ENCODE measurements at places on chromosomes 12 and 14. TPM values are rescaled to one million over a fixed set of nuclear protein-coding genes. Genes with fewer than 3 reads are reported as not detected.

RGS6 gene
- 0.34 TPM for total RNA-seq

- no peaks in the 10 kb centered on the region for H3K4me1 ChIP-seq
- H3K4me3 ChIP-seq, result no peak overlapping the region
- no peak for DNase-seq
- H3K27me3 ChIP-seq, result no peaks in the 10 kb centered on the region
These were observed 97.1 kb upstream of the DAAM1 start for GRCh38 chr14:59091404-59091803.

MYG1 gene
- total RNA-seq, result 40.9 TPM

DNA sequence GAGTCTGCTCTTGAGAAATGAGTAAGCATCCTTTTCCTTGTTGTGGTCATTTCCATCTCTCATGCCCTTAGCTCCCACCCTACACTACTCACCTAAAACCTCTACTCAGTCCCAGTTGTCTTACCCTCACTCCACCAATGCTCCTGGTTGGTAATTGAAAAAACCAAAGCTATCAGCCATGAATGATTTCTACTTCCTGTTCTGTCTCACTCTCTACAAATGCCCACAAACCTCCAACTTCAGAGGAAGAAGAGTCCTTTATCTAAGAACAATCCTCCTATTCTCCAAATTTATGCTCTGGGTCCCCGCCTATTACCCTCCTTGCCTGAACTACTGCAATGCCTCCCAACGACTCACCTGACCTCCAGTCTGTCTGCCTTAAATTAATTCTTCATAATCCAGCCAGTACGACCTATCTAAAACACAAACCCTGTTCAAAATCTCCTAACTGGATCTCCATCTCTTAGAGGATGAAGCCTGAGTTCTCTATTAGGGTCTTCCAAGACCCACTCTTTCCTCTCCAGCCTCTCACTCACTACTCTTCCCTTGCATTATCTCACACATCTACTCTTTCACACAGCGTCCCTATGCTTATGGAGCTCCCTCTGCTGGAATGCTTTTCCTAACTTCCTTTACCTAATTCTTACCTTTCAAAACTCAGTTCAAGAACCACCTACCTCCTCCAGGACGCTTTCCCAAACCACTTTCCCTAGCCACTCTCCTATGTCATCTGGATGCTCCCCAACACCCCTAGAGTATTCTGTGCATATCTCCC, 2.2 kb downstream of the DHRS1 start:
- no peaks in the 10 kb centered on the region for H3K27me3 ChIP-seq
- no peak for DNase-seq
- H3K4me1 ChIP-seq, result peaks cover 25% of the 10 kb centered on the region
- H3K36me3 ChIP-seq, result peaks cover 16% of the 10 kb centered on the region
- no peak overlapping the region for H3K4me3 ChIP-seq

- H3K4me1 ChIP-seq, result peaks cover 30% of the 10 kb centered on the region
- H3K27ac ChIP-seq, result peak within 1 kb of the TSS; percentile 97
- peaks cover 10% of the 10 kb centered on the region for H3K36me3 ChIP-seq
- DNase-seq, result peak; percentile 78
- H3K27me3 ChIP-seq, result no peaks in the 10 kb centered on the region
- H3K4me3 ChIP-seq, result peak within 1 kb of the TSS; percentile 87
These were observed at the start of gene DACT1 for GRCh38 chr14:58637391-58638230. TSS of gene DACT1 (plus strand) at chr14:58637962. CDS start at chr14:58638203, 241 bp downstream.

GRCh38 chr12:49017891-49018260, 700 bp downstream of the PRKAG1 start:
- peak overlapping the region; percentile 98 for H3K4me3 ChIP-seq
- DNase-seq, result peak; percentile 48
- no peaks in the 10 kb centered on the region for H3K27me3 ChIP-seq
- peak overlapping the region; percentile 96 for H3K27ac ChIP-seq
- H3K4me1 ChIP-seq, result peaks cover 13% of the 10 kb centered on the region
- peaks cover 12% of the 10 kb centered on the region for H3K36me3 ChIP-seq

GRCh38 chr14:41607966-41608663, 1.4 kb downstream of the LRFN5 start:
- H3K4me1 ChIP-seq, result peaks cover 38% of the 10 kb centered on the region
- H3K36me3 ChIP-seq, result no peaks in the 10 kb centered on the region
- peak overlapping the region; percentile 94 for H3K4me3 ChIP-seq

GRCh38 chr14:22977684-22978486, 4.5 kb downstream of the AJUBA start:
- peaks cover 25% of the 10 kb centered on the region for H3K36me3 ChIP-seq
- peaks cover 43% of the 10 kb centered on the region for H3K4me1 ChIP-seq
- peak overlapping the region; percentile 71 for H3K27ac ChIP-seq
- peak; percentile 62 for DNase-seq

DNA sequence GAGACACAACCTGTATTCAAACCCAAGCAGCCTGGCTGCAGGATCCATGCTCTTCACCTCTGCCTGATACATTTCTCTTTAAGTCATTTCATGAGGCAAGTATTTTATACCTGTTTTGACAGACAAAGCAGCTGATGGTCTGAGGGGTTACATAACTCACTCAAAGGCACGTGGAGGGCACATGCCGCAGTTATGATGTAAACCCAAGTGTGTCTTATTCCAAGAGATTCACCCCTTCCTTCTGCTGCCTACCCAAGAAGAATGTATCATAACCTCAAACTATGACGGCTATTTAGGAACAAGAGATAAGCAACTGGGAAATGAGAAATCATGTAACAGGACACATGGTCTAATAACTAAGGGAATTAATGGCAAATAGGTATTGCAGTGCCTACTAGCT, 329.8 kb upstream of the TMPO start:
- H3K4me1 ChIP-seq, result no peaks in the 10 kb centered on the region
- H3K36me3 ChIP-seq, result no peaks in the 10 kb centered on the region
- H3K27ac ChIP-seq, result no peak overlapping the region
- H3K27me3 ChIP-seq, result no peaks in the 10 kb centered on the region
- no peak overlapping the region for H3K4me3 ChIP-seq
- peak; percentile 83 for DNase-seq

GRCh38 chr12:74820324-74820723, 282.7 kb downstream of the ATXN7L3B start:
- H3K27me3 ChIP-seq, result no peaks in the 10 kb centered on the region
- H3K4me3 ChIP-seq, result no peak overlapping the region
- H3K4me1 ChIP-seq, result no peaks in the 10 kb centered on the region
- no peaks in the 10 kb centered on the region for H3K36me3 ChIP-seq
- DNase-seq, result no peak

ALDH2 gene
- total RNA-seq, result 79.2 TPM

GRCh38 chr14:31196839-31197492, 10.6 kb downstream of the HECTD1 start:
- H3K4me3 ChIP-seq, result no peak overlapping the region
- DNase-seq, result no peak
- no peaks in the 10 kb centered on the region for H3K36me3 ChIP-seq
- no peak overlapping the region for H3K27ac ChIP-seq
- H3K4me1 ChIP-seq, result peaks cover 22% of the 10 kb centered on the region

BCAT1 gene
- 476 TPM for total RNA-seq

IL23A gene
- total RNA-seq, result 0.32 TPM

DNA sequence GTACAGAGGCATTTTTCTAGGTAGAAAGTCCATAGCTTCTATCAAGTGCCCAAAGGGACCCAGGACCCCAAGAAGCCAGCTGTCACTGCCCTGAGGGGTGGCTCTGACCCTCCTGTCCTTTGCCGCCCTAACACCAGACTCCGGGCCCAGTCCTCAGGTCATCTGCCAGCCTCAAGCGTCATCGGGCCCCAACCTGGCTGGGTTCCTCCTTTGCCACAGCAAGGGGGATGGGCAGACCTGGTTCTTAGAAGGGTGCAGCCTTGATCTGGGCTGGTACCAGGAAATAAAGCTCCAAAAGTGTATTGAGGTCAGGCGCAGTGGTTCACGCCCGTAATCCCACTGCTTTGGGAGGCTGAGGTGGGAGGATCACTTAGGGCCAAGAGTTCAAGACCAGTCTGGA, 27.1 kb upstream of the FAM222A start:
- no peaks in the 10 kb centered on the region for H3K36me3 ChIP-seq
- DNase-seq, result no peak
- no peaks in the 10 kb centered on the region for H3K4me1 ChIP-seq
- H3K27me3 ChIP-seq, result peaks cover 4% of the 10 kb centered on the region
- H3K4me3 ChIP-seq, result no peak overlapping the region

- H3K36me3 ChIP-seq, result peaks cover 25% of the 10 kb centered on the region
- DNase-seq, result peak; percentile 92
- peak within 1 kb of the TSS; percentile 76 for H3K27ac ChIP-seq
- peaks cover 16% of the 10 kb centered on the region for H3K4me1 ChIP-seq
These were observed at the start of gene MARS1 for GRCh38 chr12:57487597-57488401. TSS of gene MARS1 (plus strand) at chr12:57488068. CDS start at chr12:57488091, 23 bp downstream.

ERO1A gene
- 80.5 TPM for total RNA-seq

SYT10 gene
- 1.2 TPM for total RNA-seq

Measured in astrocyte (in vitro differentiated cells and primary cell).